ENCODE measurements at places on chromosomes 11 and 22.

DNA sequence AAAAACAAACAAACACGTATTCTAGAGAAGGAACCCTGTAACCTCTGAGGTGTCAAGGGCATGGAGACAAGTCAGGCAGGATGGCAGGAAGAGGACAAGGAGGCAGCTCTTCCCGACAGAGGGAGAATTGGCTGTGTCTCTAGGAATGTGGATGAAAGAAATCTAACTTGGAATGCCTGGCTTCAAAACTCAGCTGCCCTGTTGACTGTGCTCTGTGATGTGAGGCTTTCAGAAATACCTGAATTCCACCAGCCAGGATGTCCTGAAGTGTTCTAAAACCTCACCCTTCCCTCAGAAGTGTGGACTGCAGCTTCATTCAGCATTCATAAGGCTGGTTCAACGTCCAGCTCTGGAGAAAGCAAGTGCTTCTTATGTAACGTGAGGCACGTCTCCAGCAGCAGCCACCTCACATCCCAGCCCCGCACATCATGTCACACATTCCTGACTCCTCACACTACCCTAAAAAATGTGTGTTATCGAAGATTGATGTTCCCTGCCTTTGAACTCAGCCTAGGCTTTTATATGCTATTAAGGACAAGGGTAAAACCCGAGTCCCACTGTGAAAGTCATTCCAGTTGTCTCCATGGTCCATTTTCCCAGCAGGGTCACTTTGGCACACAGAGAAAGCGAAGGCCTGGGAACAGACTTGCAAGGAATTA is 398.9 kb downstream of the ETS1 start:
- DNase-seq, result no peak

DNA sequence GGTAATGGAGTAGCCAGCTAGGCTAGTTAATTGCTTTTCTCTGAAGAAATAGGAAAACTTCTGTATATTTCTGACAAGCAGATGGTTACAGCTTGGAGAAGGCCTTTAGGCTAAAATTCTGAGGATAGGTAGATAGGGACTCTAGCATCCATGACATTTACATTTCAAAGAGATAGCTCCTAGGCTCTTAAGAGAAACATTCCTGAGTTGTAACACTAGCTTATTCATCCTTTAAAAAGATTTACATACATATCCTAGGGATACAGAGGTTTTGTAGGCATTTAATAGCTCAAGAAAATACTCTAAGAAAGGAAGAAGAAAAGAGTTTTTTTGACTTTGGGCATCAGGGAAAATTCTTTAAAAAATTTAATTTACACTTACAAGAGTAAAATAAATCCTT is 130.9 kb upstream of the CCDC179 start:
- DNase-seq, result no peak

DNA sequence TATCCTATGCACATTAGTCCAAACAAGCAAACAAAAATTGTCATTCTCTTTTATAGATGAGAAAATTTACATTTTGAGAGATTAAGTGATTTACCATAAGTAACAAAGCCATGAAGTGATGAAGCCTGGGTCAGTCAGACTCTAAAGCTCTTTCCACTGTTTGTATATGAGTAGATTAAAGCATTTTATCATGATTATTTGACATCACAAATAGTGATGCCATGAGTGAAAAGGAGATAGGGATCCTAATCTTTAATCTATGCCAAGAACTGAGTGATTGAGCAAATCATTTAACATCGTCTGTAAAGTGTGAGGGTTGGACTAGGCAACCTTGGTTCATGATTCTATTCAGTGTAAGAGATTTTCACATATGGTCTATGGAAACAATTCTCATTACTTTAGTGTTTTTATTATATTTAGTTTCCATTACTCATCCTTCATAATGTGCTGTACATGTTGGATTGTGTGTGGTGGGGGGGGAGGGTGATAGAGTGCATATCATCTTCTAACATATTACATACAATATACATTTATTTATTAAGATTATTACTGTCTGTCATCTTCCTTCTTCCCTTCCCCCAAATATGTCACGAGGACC is 50.7 kb downstream of the ARHGEF12 start:
- no peak for DNase-seq

DNA sequence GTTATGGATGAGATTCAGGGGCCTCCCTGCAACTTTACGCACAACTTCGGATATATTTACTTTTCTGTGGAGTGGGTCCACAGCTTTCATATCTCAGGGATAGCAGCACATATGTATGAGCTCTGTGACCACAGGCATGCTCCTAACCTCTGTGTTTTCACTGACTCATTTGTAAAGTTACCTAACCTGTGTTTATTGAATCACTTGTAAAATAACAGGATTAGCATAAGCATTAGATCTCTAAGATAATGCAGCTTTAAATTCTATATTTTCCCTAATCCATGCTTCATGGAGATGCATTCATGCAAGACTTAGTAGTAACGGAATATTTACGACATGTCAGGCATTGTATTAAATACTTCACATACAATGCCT is 47.9 kb upstream of the DDI1 start:
- DNase-seq, result no peak

- DNase-seq, result no peak
Observed at GRCh38 chr22:45866126-45866645, 110.8 kb downstream of the WNT7B start.

DNA sequence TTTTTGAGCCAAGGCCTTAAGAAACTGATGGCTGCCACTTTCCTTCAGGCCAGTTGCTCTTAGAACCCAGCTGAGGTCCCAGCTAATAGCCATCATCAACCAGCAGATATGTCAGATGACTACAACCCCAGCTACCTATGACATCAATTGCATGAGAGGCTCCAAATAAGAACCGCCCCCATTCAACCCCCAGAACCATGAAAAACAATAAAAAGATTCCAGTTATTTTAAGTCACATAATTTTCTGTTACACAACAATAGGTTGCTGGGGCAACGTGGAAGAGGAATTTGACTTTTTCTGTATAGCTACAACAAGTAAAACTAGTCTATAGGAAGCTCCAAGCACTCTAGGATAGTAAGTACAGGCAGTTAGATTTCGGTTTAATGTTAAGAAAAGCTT is 216.3 kb upstream of the MTNR1B start:
- DNase-seq, result no peak

- DNase-seq, result no peak
Observed at GRCh38 chr11:62024936-62025486, 57.6 kb upstream of the FTH1 start.

- no peak for DNase-seq
Observed at GRCh38 chr11:127056338-127056971, 55.9 kb upstream of the KIRREL3 start.

DNA sequence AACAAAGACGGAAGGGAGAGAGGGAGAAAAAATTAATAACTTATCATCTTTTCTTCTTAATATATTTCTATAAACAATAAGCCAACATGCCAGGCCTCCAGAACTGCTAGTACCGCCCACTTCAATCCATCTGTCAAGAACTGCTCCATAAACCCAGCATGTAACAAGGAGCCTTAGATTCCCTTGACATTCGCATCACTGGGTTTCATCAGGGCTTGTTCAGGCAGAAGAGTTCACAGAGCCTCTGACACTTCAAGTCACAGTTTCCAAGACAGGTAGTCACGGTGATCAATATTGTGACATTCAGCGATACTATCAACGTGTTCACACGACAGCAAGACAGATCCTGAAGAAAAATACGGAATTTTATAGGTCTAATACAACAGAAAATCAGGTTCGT is 61.7 kb downstream of the LARGE2 start:
- no peak for DNase-seq

- DNase-seq, result peak; percentile 33
Observed at GRCh38 chr11:13277768-13278608, at the start of gene BMAL1. TSS of gene BMAL1 (plus strand) at chr11:13277790. CDS start at chr11:13354309, 76,519 bp downstream.

DNA sequence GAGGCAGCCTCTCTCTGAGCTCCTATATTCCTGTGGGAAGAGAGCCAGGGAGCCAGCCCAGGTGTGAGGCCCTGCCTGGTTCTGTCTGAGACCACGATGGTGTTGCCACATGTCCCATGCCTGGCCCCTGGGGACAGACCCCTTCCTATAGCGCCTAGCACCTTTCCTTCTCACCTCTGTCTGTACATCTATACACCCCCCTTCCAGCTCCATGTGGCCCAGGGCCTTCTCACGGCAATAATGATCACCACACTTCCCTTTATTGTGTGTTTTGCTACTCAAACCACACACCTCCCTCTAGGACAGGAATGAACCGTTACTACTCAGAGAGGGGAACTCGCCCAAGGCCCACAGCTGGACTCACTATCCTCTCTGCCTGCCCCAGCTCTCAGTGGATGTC is 12.8 kb downstream of the CD82 start:
- DNase-seq, result no peak

GRCh38 chr11:18277565-18278271 is 11.7 kb downstream of the SAA1 start:
- DNase-seq, result no peak

DNA sequence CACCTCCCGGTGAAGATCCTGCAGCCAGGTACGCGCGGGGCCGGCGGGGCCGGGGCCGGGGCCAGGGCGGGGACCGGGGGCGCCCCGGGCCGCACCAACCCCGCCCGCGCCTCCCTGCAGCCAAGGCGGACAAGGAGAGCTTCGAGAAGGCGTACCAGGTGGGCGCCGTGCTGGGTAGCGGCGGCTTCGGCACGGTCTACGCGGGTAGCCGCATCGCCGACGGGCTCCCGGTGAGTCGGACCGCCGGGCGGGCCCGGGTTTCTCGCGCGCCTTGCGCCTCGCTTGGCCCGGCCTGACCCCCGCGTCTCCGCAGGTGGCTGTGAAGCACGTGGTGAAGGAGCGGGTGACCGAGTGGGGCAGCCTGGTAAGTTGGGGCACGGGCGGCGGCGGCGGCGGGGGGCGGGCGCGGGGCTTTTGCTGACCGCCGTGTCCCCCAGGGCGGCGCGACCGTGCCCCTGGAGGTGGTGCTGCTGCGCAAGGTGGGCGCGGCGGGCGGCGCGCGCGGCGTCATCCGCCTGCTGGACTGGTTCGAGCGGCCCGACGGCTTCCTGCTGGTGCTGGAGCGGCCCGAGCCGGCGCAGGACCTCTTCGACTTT is 531 bp downstream of the PIM3 start:
- DNase-seq, result no peak

- DNase-seq, result no peak
Observed at GRCh38 chr11:112113539-112114457, 27.1 kb downstream of the SDHD start.

- no peak for DNase-seq
Observed at GRCh38 chr22:44437216-44438055, 60.6 kb downstream of the RTL6 start.

DNA sequence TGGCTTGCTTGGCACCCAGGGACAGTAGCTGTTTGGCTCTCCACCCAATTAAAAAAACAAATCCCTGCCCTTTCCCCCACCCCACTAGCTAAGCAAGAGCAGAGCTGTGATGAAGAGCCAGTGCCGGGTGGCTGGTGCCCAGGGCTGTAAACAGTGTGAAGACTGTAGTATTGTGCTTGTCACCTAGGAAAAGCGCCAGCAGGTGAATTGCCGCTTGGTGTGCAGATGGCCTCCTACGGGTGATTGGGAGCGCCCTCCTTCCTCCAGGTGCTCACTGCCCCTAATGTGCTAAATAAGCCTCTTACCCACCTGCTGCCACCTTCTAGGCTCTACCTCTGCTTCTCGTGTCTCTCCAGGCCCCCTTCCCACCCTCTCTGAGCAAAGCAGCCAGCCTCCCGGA is 18.4 kb upstream of the RAPSN start:
- DNase-seq, result no peak

GRCh38 chr11:113685654-113686359 is 20.3 kb downstream of the TMPRSS5 start:
- DNase-seq, result no peak

GRCh38 chr11:131504199-131504949 is 134.0 kb downstream of the NTM start:
- DNase-seq, result no peak

GRCh38 chr11:14577835-14578529 is 57.8 kb upstream of the PSMA1 start:
- no peak for DNase-seq
